Stimulated activated CD8-positive, alpha-beta memory T cell treated with anti-CD3 and anti-CD28 coated beads, Interleukin-15, amount 100 ng/mL, for 1 hour (primary cell): ENCODE measurements at places on chromosomes 11 and 22.

DNA sequence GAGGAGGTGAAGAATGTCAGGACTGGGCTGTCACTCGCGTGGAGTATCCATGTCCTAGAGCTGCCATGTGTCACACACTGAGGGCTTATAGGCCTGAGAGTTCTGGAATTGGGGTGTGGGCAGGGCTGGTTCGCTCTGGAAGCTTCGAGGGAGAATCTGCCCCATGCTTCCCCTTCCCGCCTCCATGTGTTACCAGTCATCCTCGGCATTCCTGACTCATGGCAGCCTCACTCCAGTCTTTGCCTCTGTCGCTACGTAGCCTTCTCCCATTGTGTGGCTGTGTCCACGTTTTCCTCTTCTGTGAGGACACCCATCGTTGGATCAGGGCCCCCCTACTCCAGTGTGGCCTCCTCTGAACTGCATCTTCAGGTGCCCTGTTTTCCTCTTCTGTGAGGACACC lies 301.2 kb downstream of the TBC1D22A start:
- no peak for DNase-seq

GRCh38 chr11:75763846-75764245 lies 4.7 kb upstream of the DGAT2 start:
- no peak for DNase-seq

DNA sequence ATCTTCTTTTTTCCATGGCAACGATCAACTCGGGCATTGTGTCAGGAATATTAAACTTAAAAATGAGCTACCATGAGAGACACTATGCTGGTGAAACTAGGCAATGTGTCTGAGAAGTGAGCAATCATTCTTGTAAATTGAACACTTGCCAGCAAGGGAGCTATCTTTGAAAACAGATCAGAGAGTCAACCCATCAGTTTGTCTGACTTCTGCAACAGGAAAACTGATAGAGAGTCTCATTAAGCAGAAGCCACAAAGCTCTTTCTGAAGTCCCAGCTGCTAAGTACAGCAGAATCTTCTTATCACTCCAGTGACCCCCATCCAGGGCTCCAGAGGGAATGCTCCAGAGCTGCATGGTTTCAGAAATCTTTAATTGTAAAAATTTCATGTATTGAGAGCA lies 114.7 kb downstream of the MSANTD4 start:
- DNase-seq, result no peak

DNA sequence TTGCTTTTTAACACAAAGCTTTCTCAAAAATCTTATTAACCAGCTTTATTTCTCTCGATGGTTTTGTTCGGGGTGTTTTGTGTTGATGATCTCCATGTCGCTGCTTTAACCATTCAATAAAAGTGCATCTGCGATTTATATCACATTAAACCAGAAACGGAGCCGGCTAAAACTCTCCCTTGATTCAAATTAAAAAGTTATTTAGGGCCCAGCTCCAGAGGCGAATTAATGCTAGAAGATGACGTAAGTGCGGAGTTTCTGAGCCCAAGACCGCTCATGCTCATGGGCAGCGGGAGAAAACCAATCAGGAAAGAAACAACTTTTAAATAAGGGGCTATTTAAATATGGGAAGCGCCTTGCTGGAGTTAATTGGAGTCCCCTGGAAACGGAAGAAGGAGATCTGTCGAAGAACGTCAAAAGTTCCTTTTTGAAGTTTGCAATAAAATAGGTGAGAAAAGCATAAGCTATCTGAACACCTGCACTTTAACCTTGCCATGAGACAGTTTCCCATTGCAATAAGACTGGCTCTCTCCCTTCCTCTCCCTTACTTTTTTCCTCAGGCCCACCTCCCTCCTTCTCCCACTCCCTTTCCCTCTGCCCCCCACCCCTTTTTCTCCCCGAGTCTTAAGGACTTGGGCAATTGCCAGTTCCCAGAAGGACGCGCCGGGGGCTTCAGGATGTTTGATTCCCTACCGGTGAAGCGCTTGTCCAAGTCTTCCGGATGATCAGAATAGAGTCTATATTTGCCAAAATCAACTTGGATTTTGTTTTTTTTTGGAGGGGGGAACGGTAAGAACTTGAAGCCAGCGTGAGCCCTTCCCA lies 1.9 kb upstream of the DBX1 start:
- DNase-seq, result no peak

GRCh38 chr11:81963018-81963417 lies 770.6 kb downstream of the FAM181B start:
- no peak for DNase-seq

- DNase-seq, result no peak
Observed at GRCh38 chr11:27339941-27340340, 23.1 kb downstream of the CCDC34 start.

- no peak for DNase-seq
Observed at GRCh38 chr11:122048401-122048800, 67.6 kb downstream of the BLID start.

- no peak for DNase-seq
Observed at GRCh38 chr11:74094393-74094792, 76.4 kb downstream of the C2CD3 start.
